A549 treated with CpdA at 1 μM for 4 hours (cell line): ENCODE measurements at places on chromosomes 6 and 20. TPM values are rescaled to one million over a fixed set of nuclear protein-coding genes. Genes with fewer than 3 reads are reported as not detected.

SAMD5 gene
- total RNA-seq = 0.62 to 0.94 TPM (median 0.76 TPM) in 5 replicates

ANKRD66 gene
- total RNA-seq = not detected in 5 replicates

CALHM4 gene
- not detected in 5 replicates for total RNA-seq

GABRR1 gene
- total RNA-seq = not detected in 5 replicates

RANBP9 gene
- 13.4 to 16.8 TPM (median 13.9 TPM) in 5 replicates for total RNA-seq

HLA-DOB gene
- total RNA-seq = 0.10 to 0.29 TPM (median 0.22 TPM) in 3 of 5 replicates, not detected in the others
